Amniotic epithelial cell (primary cell): ENCODE measurements at places on chromosomes 7 and 10.

DNA sequence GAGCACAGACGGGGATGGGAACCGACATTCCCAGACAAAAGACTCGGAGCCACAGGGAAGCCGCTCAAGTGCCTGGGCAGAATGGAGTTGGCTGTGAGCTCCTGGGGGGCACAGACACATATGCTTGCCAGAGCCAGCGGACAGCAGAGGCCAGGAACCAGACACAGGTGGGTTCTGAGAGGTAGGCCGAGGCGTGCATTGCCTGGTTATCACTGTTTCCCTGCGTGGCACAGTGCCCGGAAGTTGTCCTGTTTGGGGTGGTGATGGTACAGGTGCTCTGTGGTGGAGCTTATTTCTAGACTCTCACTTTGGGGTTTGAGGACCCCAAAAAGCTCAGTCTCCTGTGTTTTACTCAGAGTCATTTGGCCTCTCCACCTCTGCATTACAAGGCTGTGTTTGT lies 2.5 kb downstream of the PALD1 start:
- DNase-seq: no peak

- no peak for DNase-seq
Observed at GRCh38 chr10:100524206-100524605, 4.5 kb upstream of the SEC31B start.

DNA sequence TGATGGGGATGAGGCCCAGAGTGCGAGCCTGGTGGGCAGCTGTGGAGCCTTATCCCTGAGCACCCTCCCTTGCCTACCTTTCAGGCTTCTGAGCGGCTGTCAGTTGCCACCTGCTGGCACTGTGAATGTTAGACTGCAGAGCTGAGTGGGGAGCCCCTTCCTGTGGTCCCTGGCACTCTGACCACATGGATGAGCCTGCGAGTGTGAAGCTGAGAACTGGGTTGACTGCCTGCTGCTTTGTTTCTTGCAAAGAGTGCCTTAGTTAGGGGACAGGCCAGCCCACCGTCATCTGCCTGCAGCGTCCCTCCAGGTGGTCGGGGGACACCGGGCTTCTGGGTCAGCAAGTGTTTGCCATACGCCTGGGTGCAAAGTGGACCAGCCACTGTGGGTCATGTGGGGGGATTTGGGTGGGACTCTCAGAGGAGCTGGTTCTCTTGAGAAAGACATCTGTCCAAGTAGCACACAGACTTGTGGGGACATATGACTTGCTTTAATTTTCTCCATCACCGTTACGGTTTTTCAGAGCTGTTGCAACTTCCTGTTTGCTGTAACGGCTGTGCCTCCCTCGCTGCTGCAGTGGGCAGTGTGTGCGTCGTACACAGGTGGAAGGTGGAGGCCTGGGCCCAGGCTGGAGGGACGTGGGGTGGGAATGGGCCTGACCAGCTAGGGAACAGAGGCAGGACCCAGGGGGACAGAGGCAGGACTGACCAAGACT lies 13.7 kb downstream of the INPP5A start:
- no peak for DNase-seq

GRCh38 chr10:22683140-22683389 lies 31.3 kb downstream of the PIP4K2A start:
- peak; percentile 35 for DNase-seq

DNA sequence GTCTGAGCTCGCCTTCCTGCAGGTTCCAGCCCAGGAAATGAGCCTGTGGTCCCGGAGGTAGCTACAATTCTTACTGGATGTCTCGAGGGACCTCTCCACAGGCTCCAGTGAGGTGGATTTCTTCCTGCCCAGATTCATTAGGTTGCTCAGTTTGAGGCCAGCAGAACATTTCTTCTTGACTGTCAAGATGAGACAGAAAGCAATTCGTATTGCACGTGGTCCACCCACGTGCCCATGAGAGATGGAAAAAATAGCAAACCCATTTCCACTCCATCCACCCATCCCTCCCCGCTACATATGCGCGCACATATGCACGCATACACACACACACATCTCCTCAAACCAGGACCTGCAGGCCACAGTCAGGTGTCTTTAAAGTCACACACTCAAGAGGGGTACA lies 68.7 kb downstream of the VWA2 start:
- DNase-seq: peak; percentile 4

GRCh38 chr10:7872041-7872442 lies 53.7 kb downstream of the TAF3 start:
- DNase-seq: no peak

DNA sequence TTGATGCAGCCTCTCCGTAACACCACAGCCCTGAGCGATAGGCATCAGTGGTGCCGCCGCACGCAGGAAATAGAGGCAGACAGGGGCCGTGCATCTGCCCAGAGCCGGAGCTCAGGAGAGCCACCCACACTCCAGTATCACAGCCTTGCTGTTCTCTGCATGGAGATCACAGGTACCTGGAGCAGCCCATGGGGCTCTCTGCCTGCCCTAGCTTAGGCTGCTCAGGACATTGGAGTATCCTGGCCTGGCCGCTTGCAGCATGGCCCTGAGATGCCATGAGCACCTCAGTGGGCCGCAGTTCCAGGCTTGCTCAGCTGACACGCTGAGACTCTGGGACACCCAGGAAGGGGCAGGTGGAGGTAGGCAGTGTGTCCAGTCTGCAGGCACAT lies 47.0 kb downstream of the ELFN1 start:
- no peak for DNase-seq

GRCh38 chr7:150453181-150453580 lies 2.8 kb downstream of the GIMAP8 start:
- no peak for DNase-seq
